Skeletal muscle tissue (tissue), 5 donors: ENCODE measurements at places on chromosomes 12 and 14. TPM values are rescaled to one million over a fixed set of nuclear protein-coding genes. Genes with fewer than 3 reads are reported as not detected.

Gene RASSF9
- total RNA-seq, result 2.6 TPM

Gene CATSPERB
- total RNA-seq, result 2.1 TPM

Gene RASAL1
- not detected for total RNA-seq

Gene PIANP
- under 0.01 TPM for total RNA-seq

Gene KRT73
- total RNA-seq, result under 0.01 TPM

Gene CRACR2A
- total RNA-seq, result 2.1 TPM

Gene LMNTD1
- total RNA-seq, result 0.52 TPM

Gene RPS6KA5
- total RNA-seq, result 3.1 TPM

Gene OR6S1
- total RNA-seq, result not detected

Gene BICDL1
- total RNA-seq, result 1.0 TPM

Gene CTSG
- 0.52 TPM for total RNA-seq

Gene DAO
- total RNA-seq, result not detected

Gene GPR68
- 0.52 TPM for total RNA-seq

Gene STYK1
- not detected for total RNA-seq

Gene LRRC23
- total RNA-seq, result 12.5 TPM

Gene USP44
- 1.0 TPM for total RNA-seq

Gene ARL6IP4
- total RNA-seq, result 93.4 TPM
